ENCODE measurements at places on chromosomes 7 and 10. TPM values are rescaled to one million over a fixed set of nuclear protein-coding genes. Genes with fewer than 3 reads are reported as not detected.

Gene PIP
- not detected for total RNA-seq

GRCh38 chr7:2698581-2699288 lies 10.7 kb downstream of the AMZ1 start:
- no peak for DNase-seq

DNA sequence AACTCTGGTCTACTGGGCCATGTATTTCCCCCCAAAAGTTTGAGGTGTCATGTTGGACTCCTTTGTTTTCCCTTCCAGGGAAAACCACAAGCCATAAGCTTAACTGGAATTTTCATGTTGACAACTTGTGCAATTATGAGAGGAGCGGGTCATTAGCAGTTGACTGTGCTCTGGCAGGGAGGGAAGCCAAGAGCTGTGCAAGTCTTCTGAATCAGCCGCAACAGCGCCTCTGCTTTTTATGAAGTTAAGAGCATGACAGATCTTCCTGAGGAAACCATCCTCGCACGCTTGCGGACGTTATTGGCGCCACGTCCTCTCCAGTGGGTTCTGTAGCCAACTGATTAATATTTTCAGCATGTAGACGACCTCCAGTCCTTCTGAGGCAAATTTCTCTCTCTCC lies 148.7 kb upstream of the MKI67 start:
- DNase-seq = no peak

Gene PAPOLB
- not detected for total RNA-seq

GRCh38 chr7:83617858-83618257 lies 31.1 kb downstream of the SEMA3E start:
- DNase-seq = no peak

DNA sequence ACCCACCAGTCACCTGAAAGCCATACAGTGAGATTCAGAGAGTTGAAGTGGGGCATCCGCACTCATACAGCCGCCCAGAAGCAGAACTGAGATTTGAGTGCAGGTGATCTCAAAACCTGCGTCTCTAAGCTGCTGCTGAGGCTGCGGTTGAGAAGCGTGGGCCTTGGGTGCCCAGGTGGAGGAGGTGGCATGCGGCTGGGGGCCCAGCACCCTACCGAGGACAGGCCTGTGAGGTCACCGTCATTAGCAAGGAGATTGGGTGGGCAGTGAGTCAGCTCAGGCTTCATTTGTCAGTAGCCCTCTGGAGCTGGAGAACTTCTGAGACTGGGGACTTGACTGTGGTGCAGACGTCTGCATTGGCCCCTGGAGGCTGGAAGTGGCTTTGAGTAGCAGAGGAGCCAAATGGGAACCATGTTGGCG lies 29.8 kb downstream of the ZMIZ1 start:
- no peak for DNase-seq

- peak; percentile 30 for DNase-seq
Measured at GRCh38 chr10:14200698-14201544, 129.8 kb downstream of the FRMD4A start.

DNA sequence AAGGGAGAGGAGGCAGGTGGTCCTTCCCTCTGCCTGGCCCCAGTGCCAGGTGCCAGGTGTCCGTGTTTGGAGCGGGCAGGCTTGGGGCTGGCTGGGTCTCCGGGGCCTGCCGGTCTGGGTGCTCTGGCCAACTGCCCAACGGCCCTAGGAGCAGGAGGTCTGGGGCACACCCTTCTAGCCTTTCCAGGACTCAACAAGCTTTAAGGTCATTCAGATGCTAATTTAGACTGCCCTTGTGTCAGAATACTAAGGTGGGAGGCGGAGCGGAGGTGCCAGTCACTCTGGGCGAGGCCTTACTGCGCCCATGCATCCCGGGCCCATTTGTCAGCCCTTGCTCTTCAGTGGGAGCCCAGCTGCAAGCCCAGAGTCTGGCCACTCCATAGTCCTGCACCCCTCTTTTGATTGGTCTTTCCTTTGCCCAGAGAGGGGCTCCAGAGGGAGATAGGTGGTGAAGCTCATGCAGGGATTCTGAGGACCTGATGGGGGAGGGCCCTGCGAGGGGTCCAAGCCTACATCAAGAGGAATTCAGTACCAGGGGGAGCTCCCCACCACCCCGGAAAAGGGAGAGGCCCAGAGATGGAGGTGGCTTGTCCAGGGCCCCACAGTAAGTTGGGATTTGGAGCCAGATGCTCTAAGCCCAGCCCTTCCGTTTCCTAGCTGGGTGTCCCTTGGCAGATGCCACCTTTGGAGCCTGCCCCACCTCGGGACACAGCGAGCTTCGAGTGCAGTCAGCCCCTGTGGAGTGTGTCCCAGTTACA lies 1.3 kb downstream of the PGAM2 start:
- no peak for DNase-seq

Gene NXPH1
- not detected for total RNA-seq

DNA sequence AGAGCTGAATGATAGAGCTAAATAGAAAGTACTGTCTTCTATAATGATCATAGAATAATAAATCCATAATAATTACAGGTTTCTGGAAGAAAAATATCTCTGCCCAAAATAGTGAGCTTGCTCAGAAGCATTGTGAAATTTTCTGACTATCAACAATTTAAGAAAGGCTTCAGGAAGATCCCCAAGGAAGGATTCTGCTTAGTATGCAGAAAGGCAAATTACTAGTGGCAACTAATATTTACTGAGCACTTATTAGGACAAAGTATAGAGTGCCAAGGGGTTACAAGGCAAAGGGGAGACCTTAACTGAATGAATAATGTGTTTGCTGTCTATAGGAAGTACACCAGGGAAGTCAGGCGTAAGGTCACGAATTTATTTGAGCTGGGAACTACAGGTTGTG lies 158.1 kb upstream of the LRRTM3 start:
- no peak for DNase-seq

Gene GPR15LG
- total RNA-seq = not detected

- no peak for DNase-seq
Measured at GRCh38 chr7:141701489-141702046, 398 bp downstream of the DENND11 start.
